ENCODE measurements at places on chromosomes 13 and 19.

GRCh38 chr13:94305033-94305432 is 174.4 kb downstream of the DCT start:
- DNase-seq: no peak

- no peak for DNase-seq
Observed at GRCh38 chr13:39770221-39771090, 115.0 kb downstream of the COG6 start.

- no peak for DNase-seq
Observed at GRCh38 chr13:43935878-43936277, 56.2 kb downstream of the LACC1 start.

DNA sequence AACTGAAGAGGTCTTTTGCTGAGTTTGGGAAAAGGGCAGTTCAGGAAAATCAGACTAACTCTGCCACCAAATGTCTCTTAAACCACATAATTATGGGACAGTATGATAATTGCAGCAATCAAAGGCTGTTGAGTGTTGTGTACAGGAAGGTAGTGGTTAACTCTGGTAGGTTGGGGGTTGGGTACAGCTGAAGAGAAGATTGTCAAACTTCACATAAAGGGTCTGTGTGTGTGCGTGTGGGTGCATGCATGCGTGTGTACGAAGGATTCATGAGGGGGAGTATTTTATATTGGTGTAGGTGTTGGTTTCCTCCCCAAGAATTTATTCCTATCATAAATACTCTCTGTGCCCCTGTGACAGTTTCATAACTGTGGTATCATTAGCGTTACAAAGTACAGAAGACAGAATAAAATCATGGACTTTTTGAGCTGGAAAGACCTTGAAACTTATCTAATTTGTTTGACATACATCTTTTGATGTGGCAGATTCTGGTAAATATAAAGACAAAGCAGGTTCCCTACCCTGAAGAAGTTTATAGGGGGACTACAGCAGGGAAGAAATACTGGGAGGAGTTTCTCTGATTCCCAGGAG is 94.1 kb downstream of the PCCA start:
- no peak for DNase-seq

- DNase-seq: no peak
Observed at GRCh38 chr19:24072720-24073119, 14.3 kb upstream of the ZNF254 start.

GRCh38 chr13:104584481-104584880 is 1518.3 kb upstream of the SLC10A2 start:
- no peak for DNase-seq

Data from NCI-H1694 treated with DMSO at 0.1 percent for 48 hours (cell line).